ENCODE measurements at places on chromosomes 3 and 15. TPM values are rescaled to one million over a fixed set of nuclear protein-coding genes. Genes with fewer than 3 reads are reported as not detected.
A peak's percentile ranks its signal among the peaks of the same experiment; 100 is the strongest.

DNA sequence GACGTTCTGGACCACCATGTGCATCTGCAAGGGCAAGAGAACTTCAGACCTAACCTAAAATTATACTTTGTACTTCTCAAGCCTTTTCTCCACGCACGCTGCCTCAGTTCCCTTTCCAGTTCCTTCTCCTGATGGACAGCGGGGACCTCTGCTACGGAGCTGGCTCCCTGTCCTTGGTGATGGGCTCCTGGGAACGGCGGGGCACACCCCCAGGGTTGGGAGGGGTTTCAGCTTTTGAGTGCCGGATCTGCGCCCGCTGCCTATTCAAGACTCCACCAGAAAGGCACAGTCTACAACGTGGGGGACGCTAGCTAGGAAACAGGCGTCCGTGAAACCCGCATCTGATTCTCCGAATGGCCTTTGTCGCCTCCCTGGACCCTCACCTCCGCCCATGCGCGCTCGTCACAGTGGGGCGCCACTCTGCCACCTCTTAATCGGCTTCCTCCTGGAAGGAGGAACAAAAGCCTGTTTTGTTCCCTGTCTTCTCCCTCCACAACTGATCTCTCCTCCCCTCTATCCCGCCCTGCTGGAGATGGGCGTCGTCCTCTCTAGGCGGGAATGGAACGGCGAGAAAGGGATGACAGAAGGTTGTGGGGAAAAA is 2.2 kb downstream of the GPR149 start:
- H3K27me3 ChIP-seq = peaks cover 46% of the 10 kb centered on the region
- no peak for DNase-seq
- H3K4me1 ChIP-seq = no peaks in the 10 kb centered on the region
- H3K4me3 ChIP-seq = no peak overlapping the region
- no peak overlapping the region for H3K27ac ChIP-seq

- DNase-seq = no peak
- no peaks in the 10 kb centered on the region for H3K36me3 ChIP-seq
- H3K27ac ChIP-seq = no peak overlapping the region
- peaks cover 4% of the 10 kb centered on the region for H3K4me1 ChIP-seq
Observed at GRCh38 chr3:24525022-24525421, 30.4 kb upstream of the THRB start.

The CEP97 gene
- 23.5 TPM for total RNA-seq

- no peaks in the 10 kb centered on the region for H3K27me3 ChIP-seq
- no peaks in the 10 kb centered on the region for H3K36me3 ChIP-seq
- H3K4me3 ChIP-seq = no peak overlapping the region
- H3K4me1 ChIP-seq = no peaks in the 10 kb centered on the region
- H3K27ac ChIP-seq = no peak overlapping the region
Observed at GRCh38 chr3:173660645-173661299, 263.2 kb downstream of the NLGN1 start.

DNA sequence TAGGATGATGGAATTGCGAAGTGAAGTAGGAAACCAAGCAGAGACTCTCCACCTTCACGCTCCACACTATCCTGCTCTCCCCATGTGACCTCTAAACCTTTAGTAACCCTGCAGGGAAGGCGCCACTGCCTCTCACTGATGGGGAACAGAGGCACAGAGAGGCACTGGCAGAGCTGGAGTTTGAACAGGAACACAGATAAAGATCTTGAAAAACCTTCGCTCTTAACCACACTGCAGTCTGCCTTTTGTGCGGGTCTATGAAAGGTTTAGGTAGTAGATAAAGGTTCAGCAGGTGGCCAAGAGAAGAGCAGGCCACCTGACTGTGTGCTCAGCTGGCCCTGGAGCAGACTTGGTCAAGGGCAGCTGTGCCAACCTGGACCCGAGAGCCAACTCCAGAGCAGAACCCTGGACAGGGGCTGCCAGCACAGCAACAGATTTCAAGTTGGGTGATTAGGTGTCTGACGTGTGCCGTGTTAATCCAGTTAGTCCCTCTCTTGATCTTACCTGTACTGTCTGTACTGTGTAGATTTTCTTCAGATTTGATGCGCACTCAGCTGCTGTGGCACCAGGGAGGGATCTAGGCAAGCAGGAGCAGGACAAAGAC is 15.2 kb downstream of the EIF4E3 start:
- peaks cover 1% of the 10 kb centered on the region for H3K36me3 ChIP-seq
- no peaks in the 10 kb centered on the region for H3K27me3 ChIP-seq
- DNase-seq = no peak

GRCh38 chr15:67114846-67115585 is 49.6 kb downstream of the SMAD3 start:
- H3K4me1 ChIP-seq = peaks cover 85% of the 10 kb centered on the region
- DNase-seq = no peak
- H3K4me3 ChIP-seq = peak overlapping the region; percentile 47
- H3K27ac ChIP-seq = peak overlapping the region; percentile 89
- peaks cover 16% of the 10 kb centered on the region for H3K36me3 ChIP-seq
- H3K27me3 ChIP-seq = no peaks in the 10 kb centered on the region

DNA sequence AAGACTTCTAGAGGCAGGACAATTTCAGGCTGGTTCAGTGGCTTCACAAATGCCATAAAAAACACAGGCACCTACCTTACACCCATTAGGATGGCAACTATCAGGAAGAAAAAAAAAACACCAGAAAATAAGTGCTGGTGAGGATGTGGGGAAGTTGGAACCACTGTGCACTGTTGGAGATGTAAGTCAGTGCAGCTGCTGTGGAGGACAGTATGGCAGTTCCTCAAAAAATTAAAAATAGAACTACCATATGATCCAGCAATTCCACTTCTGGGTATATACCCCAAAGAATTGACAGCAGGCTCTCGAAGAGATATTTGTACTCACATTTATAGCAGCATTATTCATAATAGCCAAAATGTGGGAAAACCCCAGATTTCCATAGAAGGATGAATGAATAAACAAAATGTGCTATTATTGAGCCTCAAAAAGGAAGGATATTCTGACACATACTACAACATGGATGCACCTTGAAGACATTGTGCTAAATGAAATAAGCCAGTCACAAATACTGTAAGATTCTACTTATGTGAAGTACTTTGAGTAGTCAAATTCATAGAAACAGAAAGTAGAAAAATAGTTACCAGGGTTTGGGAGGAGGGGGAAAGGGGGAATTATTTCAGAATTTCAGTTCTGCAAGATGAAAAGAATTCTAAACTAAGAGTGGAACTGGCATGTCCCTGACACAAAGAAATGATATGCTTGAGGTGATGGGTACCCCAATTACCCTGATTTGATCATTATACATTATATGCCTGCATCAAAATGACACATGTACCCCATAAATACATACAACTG is 40.9 kb downstream of the NR1D2 start:
- peaks cover 9% of the 10 kb centered on the region for H3K4me1 ChIP-seq
- H3K36me3 ChIP-seq = no peaks in the 10 kb centered on the region
- no peak overlapping the region for H3K4me3 ChIP-seq
- H3K27me3 ChIP-seq = no peaks in the 10 kb centered on the region

The ARGFX gene
- not detected for total RNA-seq

DNA sequence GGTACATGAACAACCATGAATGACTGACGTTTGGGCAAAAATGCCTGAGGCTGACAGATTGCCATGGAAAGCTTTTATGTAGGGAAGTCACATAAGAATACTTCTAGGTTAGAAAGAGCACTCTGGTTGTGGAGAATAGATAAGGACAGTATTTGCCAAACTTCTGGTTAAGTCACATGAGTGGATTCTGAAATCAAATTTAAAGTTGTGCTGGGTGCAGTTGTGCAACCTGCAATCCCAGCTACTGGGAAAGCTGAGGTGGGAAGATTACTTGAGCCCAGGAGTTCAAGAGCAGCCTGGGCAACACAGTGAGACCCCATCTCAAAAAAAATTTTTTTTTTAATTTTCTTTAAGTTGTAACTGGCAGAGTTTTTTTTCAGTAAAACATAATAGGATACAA is 7.2 kb upstream of the ZNF148 start:
- H3K4me1 ChIP-seq = peaks cover 15% of the 10 kb centered on the region
- no peak for DNase-seq
- no peaks in the 10 kb centered on the region for H3K36me3 ChIP-seq
- no peaks in the 10 kb centered on the region for H3K27me3 ChIP-seq
- H3K27ac ChIP-seq = no peak overlapping the region

DNA sequence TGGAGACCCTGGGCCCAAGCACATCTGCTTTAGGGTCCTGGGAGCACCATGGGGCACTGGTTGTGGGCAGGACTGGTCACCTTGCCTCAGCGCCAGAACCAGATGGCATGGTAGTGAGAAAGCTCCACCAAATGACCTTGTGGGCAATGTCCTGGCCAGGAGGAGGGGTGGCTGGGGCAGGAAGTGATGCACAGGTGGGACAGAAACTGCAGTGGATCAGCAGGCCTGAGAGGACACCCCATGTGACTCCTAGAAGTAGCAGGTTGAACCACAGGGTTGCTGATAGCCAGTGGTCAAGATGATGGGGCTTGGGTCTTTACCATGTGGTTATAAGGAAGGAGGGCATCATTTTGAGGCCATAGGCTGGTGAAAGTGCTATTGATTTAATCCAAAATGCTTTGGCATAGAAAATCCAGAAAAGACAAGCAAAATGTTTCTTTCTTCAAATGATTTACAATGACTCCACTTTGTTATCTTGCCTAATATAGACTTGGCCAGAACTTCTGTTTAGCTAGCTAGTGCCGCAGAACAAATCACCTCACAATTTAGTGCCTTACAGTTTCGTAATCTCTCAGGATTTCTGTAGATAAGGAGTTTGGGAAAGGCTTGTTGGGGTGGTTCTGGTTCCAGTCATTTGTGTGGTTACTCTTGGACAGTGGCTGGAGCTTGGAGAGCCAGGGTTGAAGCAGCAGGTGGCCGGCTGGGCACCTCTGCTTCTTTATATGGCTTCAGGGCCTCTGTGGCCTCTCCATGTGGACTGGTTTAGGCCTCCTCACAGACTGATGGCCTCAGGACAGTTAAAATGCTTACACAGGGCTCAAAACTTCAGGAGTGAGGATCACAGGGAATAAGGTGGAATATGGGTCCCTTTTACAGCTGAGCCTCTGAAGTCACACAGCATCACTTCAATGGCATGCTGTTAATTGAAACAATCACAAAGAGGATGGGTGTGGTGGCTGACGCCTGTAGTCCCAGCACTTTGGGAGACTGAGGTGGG is 27.5 kb downstream of the TMEM158 start:
- peaks cover 37% of the 10 kb centered on the region for H3K27me3 ChIP-seq
- no peaks in the 10 kb centered on the region for H3K36me3 ChIP-seq
- H3K27ac ChIP-seq = no peak overlapping the region
- no peaks in the 10 kb centered on the region for H3K4me1 ChIP-seq

- DNase-seq = no peak
- no peak overlapping the region for H3K27ac ChIP-seq
- no peaks in the 10 kb centered on the region for H3K36me3 ChIP-seq
- no peaks in the 10 kb centered on the region for H3K27me3 ChIP-seq
- H3K4me1 ChIP-seq = peaks cover 8% of the 10 kb centered on the region
Observed at GRCh38 chr15:98760112-98760826, 111.9 kb downstream of the IGF1R start.

All from activated T-cell treated with anti-CD3 and anti-CD28 coated beads, Interleukin-2, amount 50 U/mL, for 72 hours (primary cell).